CD4-positive, alpha-beta T cell (primary cell): ENCODE measurements at places on chromosomes 12 and 14.

DNA sequence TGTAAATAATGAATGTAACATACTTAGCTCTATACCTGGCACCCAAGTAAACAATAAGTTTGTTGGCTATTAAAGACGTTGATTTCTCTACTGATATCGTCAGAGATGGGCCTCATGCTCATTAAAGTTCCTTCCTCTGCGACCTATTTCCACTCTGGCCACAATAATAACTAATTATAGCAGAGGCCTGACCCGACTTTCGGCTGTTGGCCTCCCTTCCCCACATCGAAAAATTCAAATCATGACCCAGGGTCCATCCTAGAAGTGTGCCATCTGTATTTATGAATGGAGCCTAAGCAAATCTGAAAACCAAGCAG lies 321 bp upstream of the USP30 start:
- H3K27me3 ChIP-seq = no peaks in the 10 kb centered on the region
- H3K4me1 ChIP-seq = peaks cover 23% of the 10 kb centered on the region

DNA sequence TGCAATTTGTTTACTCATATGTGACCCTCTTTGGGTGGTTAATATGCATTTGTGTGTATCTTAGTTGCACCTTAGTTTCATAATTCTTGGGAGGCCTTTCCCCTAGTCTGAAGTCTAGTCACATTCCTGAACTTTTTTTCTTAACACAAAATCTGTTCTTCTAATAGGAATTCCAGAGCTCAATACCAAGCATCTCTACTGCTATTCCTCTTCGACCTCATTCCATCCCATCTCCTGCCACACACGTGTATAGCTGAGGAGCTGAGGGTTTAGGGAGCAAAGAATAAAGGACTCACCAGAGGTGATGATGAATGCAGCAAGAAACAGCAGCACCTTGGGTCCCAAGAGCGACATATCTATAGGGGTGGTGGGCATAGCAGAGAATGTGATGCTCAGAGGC lies 875 bp downstream of the MFAP5 start:
- no peak overlapping the region for H3K27ac ChIP-seq
- H3K27me3 ChIP-seq = no peaks in the 10 kb centered on the region
- DNase-seq = no peak
- no peaks in the 10 kb centered on the region for H3K36me3 ChIP-seq

DNA sequence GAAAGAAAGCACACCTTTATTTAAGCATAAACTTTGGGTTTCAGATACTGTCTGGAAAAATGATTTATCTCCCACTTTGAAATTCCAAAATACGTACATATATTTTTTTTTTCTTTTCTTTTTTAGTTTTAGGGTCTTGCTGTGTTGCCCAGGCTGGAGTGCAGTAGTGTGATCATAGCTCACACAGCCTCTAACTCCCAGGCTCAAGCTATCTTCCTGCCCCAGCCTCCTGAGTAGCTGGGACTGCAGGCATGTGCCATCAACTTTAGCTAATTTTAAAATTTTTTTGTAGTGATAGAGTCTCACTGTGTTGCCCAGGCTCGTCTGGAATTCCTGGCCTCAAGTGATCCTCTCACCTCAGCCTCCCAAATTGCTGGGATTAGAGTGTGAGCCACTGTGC lies 45.9 kb upstream of the PAPLN start:
- no peaks in the 10 kb centered on the region for H3K4me1 ChIP-seq
- H3K36me3 ChIP-seq = peaks cover 64% of the 10 kb centered on the region
- DNase-seq = no peak
- H3K27ac ChIP-seq = no peak overlapping the region
- no peaks in the 10 kb centered on the region for H3K27me3 ChIP-seq

GRCh38 chr14:72576258-72576657 lies 317.6 kb downstream of the DPF3 start:
- H3K4me3 ChIP-seq = no peak overlapping the region
- H3K27ac ChIP-seq = no peak overlapping the region
- no peaks in the 10 kb centered on the region for H3K36me3 ChIP-seq

DNA sequence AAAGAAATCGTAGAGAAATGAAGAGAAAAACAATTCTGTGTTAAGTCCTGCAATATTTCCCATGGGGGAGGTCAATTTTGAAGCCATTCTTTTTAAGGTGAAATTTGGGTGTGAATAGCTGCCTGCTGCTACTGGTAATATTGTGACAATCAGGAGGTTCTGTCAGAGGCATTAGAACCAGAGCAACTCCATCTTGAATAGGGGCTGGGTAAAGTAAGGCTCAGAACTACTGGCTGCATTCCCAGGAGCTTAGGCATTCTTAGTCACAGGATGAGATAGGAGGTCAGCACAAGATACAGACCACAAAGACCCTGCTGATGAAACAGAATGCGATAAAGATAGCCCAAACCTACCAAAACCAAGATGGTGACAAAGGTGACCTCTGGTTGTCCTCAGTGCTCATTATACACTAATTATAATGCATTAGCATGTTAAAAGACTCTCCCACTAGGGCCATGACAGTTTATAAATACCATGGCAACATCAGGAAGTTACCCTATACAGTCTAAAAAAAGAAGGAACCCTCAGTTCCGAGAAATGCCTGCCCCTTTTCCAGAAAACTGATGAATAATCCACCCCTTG lies 24.8 kb upstream of the MTHFD1 start:
- no peaks in the 10 kb centered on the region for H3K36me3 ChIP-seq
- no peaks in the 10 kb centered on the region for H3K4me1 ChIP-seq
- H3K4me3 ChIP-seq = no peak overlapping the region
- H3K27ac ChIP-seq = no peak overlapping the region
- H3K27me3 ChIP-seq = no peaks in the 10 kb centered on the region

DNA sequence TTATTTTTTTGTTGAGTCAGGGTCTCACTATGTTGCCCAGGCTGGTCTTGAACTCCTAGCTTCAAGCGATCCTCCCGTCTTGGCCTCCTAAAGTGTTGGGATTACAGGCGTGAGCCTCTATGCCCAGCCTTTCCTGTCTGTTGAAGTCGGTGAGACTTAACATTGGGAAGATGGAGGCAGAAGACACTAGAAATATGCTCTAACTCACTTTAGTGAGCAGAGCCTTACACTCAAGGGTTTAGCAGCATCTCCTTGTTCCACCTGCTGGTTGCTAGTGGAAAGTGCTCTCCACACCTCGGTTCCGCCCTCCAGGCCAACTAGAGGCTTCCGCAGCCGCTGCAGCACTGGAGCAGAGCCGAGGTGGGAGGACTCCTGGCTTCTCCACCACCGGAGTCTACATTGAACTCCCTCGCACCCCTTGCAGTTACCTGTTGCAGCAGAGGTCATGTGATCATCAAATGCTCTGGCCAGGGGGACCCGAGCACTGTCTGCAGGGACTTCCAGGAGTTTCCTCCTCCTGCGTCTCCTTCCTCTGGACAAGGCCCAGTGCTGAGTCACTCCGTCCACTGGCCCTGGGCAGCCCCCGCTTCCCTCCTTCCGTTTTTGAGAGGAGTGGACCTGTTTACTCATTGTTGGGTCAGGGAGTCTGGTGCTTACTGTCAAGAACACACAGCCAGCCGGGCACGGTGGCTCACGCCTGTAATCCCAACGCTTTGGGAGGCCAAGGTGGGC lies 9.4 kb upstream of the HVCN1 start:
- no peaks in the 10 kb centered on the region for H3K36me3 ChIP-seq
- H3K4me3 ChIP-seq = no peak overlapping the region
- H3K27me3 ChIP-seq = no peaks in the 10 kb centered on the region

- no peak overlapping the region for H3K4me3 ChIP-seq
- no peak overlapping the region for H3K27ac ChIP-seq
- no peak for DNase-seq
- no peaks in the 10 kb centered on the region for H3K27me3 ChIP-seq
- peaks cover 4% of the 10 kb centered on the region for H3K4me1 ChIP-seq
These were observed 132.1 kb downstream of the DYRK2 start for GRCh38 chr12:67780580-67781084.
